ENCODE measurements at places on chromosomes 6 and 20. TPM values are rescaled to one million over a fixed set of nuclear protein-coding genes. Genes with fewer than 3 reads are reported as not detected.

The PLG gene
- not detected for total RNA-seq

The MYMX gene
- total RNA-seq, result not detected

The CASP8AP2 gene
- total RNA-seq, result 46.3 TPM

The HSPA12B gene
- total RNA-seq, result 3.4 TPM

The BMP5 gene
- total RNA-seq, result 0.94 TPM

The GLYATL3 gene
- not detected for total RNA-seq

The VGLL2 gene
- total RNA-seq, result not detected

The CNPY3 gene
- total RNA-seq, result 27.2 TPM

Data from parietal lobe (tissue), 2 donors.